Astrocyte of the spinal cord (primary cell): ENCODE measurements at places on chromosomes 16 and 17.

DNA sequence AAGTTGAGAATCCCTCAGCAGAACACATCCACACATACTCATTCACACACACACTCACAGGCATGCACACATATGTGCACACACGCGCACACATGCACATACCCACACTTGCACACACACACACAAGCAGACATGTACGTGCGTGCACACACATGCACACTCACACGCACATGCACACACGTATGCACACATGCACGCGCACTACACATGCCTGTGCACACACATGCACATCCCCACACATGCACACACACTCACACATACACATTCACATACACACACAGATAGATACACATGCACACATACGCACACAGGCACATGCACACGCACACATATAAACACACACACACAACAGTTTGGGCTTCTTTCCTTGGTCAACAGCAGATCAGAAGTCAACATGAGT, 24.0 kb downstream of the GSG1L start:
- DNase-seq: no peak

DNA sequence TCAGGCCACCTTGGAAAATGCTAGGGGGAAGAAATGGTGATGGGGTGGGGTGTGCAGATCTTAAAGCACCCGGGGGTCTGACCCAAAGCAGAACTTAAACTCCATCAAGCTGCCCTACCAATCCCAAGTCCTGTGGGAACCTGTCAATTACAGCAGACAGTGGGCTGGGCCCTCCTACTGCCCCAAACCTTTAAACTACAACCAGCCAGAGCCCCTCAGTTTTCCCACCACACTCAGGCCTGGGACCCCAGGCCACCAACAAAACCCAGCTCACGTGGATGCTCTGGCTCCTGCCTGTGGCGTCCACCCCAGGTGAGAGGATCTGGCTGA, 2.7 kb downstream of the MYO18A start:
- no peak for DNase-seq

GRCh38 chr17:3894188-3894587, 1.3 kb upstream of the CAMKK1 start:
- no peak for DNase-seq

- no peak for DNase-seq
These were observed 69.4 kb downstream of the YPEL2 start for GRCh38 chr17:59400858-59401257.

DNA sequence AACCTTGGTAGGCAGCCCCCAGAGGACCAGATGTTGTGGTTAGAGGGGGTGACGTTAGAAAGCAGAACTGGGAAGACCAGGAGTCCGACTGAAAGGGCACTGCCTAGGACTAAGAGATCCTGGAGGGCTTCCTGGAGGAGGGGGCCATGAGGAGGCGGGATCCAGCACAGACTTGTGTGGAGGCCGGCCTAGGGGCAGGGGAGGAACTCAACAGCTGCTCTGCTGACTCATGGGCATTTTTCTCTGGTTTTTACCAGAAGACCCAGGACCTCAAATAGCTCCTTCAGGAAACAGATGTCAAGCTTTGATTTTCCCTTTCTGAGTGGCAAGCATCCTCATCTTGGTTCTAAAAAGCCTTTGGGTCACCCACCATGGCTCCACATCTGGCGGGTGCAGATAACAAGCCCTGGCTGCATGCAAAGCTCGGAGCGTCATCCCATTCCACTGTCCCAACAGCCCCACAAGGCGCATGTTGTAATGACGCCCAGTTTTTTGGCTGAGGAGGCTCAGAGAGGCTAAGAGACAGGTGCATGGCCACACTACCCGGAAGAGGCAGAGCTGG, 29.0 kb downstream of the IL21R start:
- DNase-seq: no peak

DNA sequence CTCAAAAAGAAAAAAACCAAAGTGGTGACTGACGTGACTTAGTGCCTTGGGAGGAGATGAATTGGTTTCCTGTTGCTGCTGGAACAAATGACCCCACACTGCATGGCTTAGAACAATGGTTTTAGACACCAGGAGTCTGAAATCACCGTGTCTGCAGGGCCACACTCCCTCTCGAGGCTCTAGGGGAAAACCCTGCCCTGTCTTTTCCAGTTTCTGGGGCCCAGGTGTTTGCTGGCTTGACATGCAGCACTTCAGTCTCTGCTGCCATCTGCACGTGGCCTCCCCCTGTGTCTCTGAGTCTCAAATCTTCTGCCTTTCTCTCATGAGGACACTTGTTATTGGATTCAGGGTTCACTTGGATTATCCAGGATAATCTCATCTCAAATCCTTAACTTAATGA, 323.8 kb upstream of the TNRC6C start:
- DNase-seq: no peak

DNA sequence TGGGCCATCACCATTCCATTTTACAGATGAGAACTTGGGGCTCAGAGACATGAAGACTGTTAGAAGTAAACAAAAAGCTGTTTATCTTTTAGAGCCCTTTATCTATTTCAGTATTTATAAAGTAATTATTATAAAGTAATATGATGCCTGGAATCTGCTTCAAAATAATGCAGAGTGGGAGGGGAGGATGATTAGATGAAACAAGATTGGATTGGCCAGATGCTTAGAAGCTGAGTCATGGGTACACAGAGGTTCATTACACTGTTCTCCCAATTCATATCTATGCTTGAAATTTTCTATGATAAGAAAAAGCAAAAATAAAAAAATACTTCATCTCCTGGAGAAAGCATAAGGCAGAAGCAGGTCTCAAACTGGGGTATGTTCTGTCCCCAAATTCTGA, 29.4 kb downstream of the TOM1L2 start:
- DNase-seq: no peak

- no peak for DNase-seq
These were observed 15.4 kb downstream of the ABCA10 start for GRCh38 chr17:69213059-69213813.

DNA sequence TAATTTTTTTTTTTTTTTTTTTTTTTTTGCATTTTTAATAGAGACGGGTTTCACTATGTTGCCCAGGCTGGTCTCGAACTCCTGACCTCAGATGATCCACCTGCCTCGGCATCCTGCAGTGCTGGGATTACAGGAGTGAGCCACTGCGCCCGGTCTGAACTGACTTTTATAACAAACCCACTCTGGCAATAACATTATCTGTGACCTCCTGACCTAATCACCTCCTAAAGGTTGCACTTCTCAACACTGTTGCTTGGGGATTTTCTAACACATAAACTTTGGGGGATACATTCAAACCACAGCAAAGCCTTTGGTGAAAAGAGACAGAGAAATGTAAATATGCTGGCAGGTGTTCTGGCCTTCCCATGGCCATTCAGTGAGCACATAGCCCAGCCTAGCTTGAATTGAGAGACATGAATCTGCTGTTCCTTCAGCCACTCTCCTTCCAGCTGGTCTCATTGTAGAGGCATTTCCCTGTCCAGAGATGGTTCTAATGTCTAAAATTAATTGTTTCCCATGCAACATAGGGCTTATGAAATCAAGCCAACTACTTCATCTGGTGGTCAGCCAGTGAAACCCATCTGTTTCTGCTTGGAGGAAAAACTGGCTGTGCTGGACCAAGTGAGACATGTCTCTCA, 28.3 kb downstream of the LYRM1 start:
- DNase-seq: no peak

DNA sequence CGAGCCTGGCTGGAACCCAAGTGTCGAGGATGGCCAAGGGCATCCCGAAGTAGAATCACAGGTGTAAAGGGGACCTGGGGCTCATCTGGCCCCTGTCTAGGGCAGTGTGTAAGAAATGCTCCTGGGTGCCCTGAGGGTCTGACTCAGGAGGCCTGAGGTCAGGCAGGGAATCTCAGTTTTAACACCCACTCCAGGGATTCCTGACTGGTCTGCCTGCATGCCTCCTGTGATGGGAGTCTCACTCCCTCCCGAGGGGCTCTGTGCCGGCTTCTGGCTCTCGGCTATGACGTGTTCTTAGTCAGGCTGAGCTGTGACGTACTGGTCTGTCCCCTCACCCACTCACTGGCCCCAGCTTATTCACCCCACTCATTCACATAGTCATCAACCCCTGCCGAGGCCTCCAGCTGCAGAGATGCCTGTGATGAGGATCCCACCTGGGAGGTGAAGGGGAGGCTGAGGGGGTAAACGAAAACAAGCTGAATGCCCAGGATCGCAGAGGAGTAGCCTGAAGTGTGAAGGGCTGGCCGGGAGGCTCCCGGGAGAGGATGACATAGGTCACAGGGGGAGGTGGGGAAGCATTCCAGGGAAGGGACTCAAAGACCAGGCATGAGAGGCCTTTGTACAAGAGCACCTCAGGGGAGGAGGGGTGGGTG, 23.8 kb downstream of the FAM83G start:
- DNase-seq: peak; percentile 71

DNA sequence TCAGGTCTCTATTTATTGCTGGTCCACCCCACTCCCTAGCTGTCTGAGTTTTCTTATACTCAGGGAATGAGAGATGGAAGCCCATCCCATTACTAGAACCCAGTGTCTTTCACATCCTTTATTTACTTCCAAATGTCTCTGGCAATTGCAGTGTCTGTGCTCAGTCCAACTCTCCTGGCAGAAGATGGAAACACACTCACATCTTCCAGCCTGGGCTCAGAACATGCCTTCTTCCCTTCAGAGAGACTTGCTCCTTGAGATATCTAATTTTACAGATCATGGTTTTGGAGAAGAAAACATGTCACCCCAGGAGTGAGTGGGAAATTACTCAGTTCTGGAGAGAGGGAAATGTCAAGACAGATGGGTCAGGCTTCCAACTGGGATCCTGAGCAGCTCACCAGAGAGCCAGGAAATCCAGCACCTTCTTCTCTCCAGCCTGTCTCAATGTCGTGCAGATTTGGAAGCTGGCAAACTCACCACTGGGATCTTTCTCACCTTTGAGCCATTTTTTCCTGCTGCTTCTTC, 494.4 kb downstream of the HS3ST4 start:
- DNase-seq: no peak

- DNase-seq: no peak
These were observed 181.3 kb downstream of the CDH13 start for GRCh38 chr16:82808036-82808435.

GRCh38 chr16:28543072-28543471, 4.3 kb upstream of the NUPR1 start:
- DNase-seq: no peak

DNA sequence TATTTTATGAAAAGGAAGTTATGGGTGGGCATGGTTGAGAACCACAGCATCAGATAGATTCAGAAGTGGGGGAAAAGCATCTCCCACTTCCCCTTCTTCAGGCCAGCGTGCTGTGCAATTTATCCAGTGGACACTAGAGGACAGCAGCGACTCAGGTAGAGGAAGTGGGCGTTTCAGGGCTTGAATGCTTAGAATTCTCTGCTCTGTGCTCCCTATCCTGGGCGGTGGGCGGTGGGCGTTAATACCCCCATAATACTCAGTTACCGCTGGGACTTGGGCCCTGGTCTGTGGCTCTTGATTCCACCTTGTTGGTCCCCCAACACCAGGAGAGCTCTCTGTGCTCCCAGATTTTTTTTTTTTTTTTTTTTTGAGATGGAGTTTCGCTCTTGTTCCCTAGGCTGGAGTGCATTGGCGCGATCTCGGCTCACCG, 3.7 kb upstream of the LYZL6 start:
- DNase-seq: peak; percentile 14

- peak; percentile 52 for DNase-seq
These were observed 102.8 kb upstream of the AXIN2 start for GRCh38 chr17:65664266-65664665.

DNA sequence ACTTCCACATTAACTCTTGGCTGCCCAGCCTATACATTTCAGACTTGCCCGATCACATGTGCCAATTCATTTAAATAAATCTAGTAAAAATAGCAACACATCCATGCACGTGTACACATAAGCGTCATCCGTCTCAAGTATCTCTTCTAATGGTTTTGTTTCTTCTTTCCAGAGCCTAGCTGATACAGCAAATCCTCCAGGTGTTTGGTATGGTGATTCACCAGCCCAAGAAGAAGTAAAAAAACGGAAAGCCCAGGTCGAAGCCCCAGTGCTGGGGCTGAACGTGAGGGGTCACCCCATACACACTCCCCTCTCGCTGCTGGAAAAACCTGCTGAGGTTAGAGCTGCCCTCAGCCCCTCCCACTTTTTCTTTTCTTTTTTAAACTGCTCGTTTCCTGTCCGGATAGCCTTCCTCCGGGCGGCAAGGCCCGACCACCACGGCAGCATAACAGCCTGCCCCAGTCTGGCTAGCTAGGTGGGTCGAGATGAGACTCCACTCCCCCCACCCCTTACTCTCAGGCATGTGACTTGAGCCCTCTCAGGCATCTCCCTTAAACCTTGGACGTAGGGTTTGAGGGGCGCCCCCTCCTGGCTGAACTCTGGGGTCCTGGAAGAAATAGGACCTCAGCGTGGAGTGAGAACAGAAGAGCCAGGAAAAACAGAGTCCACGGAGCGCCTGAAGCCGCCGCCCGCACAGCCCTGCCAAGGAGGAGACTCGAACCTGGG, 13.9 kb upstream of the OR1F1 start:
- DNase-seq: no peak

DNA sequence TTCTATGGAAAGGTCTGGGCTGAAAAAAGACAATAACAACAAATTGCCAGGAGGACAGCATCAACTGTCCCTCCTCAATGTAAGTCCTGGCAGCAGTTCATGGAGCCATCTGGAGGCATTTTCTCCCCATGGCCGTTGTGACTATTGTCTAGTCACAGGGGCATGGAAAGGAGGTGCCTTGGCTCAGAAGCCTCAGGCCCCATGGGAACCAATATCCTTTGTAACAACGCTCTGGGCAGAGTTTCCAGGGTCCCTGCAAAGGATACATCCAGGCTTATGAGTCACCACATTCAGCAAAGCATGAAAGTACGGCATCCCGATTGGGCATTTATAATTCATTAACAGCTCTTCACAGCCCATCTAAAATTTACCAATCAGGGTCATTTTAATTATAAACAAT, 85.2 kb downstream of the GLG1 start:
- DNase-seq: peak; percentile 69

DNA sequence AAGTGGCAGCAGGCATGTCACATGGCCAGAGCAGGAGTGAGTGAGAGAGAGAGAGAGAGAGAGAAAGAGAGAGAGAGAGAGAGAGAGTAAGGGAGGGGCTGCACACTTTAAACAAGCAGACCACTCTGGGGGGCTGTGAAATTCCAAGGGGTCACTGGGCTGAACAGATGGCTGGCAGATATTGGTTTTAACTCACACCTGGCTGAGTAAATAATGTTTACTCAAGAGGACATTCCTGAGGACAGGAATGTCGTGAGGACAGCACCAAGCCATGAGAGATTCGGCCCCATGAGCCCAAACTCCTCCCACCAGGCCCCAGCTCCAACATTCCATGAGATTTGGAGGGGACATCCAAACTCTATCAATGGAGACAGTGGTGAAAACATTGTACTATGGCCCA, 269.7 kb downstream of the CBLN1 start:
- no peak for DNase-seq

GRCh38 chr17:20071824-20072691, 62.9 kb downstream of the SPECC1 start:
- no peak for DNase-seq

GRCh38 chr17:60393840-60394723, 2.1 kb upstream of the USP32 start:
- no peak for DNase-seq
